ENCODE measurements at places on chromosomes 2 and 18. TPM values are rescaled to one million over a fixed set of nuclear protein-coding genes. Genes with fewer than 3 reads are reported as not detected.

GRCh38 chr18:13580351-13580750 lies 146.0 kb downstream of the FAM210A start:
- DNase-seq: no peak

DNA sequence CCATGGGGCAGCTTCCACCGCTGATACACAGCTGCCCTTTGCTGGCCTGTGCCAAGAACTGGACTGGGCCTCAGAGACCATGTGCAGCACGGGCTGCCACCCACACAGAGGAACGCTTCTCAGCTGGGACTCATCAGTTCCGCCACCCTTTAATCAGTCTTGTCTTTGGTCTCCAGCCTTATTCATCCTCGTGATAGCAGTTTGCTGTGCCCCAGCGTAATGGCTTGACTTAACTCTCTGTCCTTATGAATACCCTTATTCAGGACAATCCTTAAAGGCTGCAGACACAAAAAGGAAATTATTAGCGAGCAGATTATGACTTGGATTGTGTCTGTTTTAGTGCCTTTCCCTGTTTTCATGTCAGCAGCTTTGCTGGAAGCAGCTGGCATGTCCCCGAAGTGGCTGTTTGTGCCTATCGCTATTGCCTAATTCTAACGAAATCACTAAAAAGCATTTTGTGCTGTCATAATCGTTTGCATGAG lies 108.9 kb upstream of the DAPL1 start:
- DNase-seq: no peak

- DNase-seq: no peak
These were observed 13.3 kb upstream of the CYRIA start for GRCh38 chr2:16678964-16679363.

DNA sequence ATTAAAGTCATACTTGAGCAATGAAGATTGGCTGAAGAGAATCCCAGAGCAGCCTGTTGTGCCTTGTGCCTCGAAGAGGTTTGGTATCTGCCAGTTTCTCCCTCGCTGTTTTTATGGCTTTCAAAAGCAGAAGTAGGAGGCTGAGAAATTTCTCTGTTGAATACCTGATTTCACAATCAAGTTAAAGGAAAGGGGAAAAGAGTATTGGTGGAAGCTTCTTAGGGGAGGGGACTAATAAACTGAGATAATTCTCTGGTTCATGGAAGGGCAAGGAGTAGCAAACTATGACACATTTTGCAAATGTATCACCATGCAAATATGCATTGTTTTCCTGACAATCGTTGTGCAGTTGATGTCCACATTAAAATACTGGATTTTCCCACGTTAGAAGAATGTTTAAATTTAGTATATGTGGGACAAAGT lies at the start of gene IL1B:
TSS of gene IL1B (minus strand) at position 85 of the 423 bp plus-strand sequence. CDS start 550 bp downstream, outside the sequence.
- peak; percentile 95 for DNase-seq

DNA sequence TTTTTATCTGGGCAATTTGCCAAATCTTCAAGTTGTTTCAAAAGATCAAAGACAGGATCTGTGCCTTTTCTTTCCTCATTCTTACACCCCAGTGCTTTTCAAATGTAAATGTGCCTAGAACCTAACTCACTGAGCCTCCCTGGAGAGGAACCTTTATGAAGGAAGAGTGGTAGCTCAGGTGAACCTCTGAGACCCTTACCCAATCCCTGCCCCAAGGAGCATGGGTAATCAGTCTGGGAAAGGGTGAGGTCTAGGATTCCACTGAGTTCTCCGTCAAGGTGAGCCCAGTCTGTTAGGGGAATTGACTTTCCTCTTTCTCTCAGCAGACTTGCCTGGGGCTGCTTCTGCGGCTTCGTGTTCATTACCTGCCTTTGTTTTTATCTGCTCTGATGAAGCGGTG lies 88.1 kb upstream of the MAP4K4 start:
- no peak for DNase-seq

DNA sequence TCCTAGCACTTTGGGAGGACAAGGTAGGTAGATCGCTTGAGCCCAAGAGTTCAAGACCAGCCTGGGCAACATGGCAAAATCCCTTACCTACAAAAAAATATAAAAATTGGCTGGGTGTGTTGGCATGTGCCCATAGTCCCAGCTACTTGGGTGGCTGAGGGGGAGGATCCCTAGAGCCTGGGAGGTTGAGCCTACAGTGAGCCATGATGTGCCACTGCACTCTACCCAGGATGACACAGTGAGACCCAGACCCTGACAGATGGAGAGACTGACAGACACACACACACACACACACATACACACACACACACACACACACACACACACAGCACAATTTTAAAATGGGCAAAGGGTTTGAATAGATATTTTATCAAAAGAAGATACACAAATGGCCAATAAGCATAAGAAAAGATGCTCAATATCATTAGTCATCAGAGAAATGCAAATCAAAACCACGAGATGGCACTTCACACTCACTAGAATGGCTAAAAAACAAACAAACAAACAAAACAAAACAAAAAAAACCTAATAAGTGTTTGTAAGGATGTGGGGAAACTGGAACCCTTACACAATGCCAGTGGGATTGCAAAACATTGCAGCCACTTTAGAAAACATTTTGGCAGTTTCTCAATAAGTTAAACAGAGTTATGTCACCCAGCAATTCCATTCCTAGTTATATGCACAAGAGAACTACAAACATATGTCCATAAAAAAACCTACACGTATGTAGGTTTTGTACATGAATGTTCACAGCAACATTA lies 42.3 kb downstream of the BAZ2B start:
- peak; percentile 58 for DNase-seq

DNA sequence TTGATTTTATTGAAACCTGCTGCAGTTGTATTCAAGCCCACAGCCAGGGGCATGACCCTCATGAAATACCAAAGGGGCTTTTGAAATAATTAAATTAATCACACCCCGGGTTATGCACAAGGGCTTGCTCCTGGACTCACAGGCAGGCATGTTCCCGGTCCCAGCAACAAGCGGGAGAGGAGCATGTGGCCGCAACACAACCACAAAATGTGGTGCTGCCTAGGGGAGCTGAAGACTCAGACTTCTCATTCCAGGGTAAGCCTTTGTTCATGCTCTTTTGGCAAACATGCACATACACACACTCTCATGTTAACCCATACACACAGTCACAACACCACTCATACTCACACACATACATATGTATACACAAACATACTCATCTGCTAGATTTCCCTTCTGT lies 233.7 kb upstream of the SMAD2 start:
- DNase-seq: no peak

DNA sequence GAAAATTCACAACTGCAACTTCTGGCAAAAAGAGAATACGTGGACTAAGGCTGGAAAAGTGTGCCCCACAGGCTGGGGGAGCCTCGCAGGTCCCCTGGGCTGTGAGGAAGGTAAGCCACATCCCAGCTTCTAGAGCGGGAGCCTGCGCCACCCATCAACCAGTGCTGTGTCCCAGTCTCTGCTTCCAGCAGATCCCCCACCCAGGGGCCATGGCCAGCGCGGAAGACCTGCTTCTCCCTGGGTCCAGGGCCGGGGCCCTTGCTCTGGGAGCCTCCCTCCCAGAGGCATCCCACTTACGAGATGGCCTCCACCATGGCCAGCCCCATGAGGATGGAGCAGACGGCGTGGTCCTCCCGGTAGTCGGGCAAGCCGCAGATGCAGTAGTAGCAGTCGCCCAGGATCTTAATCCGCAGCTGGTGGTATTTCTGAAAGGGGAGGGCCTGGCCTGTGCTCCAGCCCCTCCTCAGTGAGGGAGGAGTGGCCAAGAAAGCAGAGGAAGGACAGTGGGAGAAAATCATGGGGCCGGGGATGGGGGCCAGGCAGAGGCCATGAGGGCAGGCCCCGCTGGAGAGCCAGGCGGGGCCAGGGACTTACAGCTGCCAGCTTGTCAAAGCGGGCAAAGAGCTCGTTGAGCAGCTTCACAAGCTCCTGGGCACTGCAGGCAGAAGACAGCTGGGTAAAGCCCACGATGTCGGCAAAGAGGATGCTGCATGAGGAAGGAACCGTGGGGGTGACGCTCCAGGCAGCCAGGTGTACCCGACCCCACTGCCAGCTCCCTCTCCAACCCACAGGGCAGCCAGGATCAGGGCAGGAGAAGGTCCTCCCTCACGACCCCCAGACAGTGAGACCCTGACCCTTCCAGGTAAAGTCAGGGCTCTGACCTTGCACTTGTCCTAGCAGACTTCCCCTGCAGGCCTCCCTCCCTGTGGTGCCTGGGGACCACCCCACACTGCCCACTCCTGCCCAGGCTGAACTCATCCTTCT lies 48.0 kb downstream of the CENPO start:
- no peak for DNase-seq

DNA sequence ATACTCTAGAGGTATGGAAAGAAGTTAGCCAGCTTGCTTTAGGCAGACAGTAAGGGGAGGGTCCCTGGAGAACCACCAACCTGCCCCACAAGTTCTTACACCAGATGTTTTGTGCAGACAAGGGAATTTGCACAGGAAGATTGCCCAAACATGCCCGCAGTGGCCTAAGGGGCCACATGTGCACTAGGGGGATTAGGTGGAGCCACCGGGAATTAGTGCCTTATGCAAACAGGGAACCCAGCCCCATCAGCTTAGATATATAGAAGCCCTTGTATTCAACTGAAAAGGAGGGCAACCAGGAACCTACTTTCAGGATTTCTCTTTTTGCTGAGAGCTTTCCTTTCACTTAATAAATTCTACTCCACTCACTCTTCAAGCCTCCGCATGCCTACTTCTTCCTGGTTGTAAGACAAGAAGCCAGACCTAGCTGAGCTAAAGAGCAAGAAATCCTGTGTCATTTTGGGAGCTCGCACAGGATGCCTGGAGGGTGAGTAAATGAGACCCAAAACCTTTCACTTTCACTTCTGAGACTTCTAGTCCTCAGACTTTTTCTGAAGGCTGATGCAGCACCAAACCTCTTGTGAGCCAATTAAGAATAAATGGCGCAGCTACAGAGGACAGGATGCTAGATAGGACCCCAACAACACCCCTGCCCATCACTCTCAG lies 146.3 kb downstream of the GCA start:
- peak; percentile 65 for DNase-seq

Gene TTN
- under 0.01 TPM for total RNA-seq

Gene ITGA4
- total RNA-seq: under 0.01 TPM

GRCh38 chr2:156748221-156748620 lies 312.0 kb downstream of the GPD2 start:
- no peak for DNase-seq

Gene PMAIP1
- 12.1 TPM for total RNA-seq

Gene ONECUT2
- total RNA-seq: under 0.01 TPM

Gene SCN9A
- total RNA-seq: 14.0 TPM

DNA sequence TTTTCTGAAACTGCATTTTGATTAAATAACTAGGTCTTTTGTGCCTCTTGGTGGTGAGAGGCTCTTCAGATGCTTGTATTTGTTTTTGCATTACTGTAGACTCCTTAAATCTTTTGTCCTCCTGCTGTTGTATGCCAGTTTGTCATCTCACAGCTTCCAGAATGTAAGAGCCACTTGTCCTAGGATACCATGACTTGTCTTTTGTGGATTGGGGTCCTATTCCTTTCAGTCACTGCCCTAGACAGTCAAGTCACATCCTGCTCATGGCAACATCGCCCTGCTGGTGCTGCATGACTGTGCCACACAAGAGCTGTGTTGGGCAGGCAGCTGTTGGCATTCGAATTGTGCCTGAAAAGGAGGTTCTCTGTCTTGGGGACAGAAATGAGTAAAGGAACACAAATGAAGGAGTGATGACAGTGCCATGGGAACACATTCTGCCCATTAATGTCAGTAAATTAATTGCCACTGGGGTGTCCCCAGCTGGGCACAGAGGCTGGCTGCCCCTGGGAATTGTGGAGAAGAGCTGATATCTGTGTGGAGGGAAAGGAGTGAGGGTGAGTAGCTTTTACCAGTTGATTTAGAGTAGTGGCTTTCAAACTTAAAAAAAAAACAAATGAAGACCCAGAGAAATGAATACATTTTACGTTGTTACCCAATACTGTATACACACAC lies 140.3 kb downstream of the ARL6IP6 start:
- no peak for DNase-seq

Gene POTEC
- under 0.01 TPM for total RNA-seq

DNA sequence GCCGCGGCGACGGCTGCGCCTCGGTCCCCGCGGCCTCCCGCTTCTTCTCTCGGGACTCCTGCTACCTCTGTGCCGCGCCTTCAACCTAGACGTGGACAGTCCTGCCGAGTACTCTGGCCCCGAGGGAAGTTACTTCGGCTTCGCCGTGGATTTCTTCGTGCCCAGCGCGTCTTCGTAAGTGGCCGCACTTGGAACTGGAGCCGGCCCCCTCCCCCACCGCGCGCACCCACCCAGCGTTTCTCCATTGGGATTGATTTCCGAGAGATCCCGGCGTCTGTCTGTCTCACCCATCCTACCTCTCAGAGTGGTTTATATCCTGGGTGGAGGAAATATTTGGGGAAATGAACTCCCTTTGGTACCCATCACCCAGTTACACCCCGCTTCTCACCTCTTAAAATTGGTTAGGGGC lies 498 bp downstream of the ITGAV start:
- no peak for DNase-seq

Gene GALR1
- total RNA-seq: not detected

Gene STK39
- total RNA-seq: 15.4 TPM

Measured in bronchial epithelial cell (primary cell).